ENCODE measurements at places on chromosomes 3 and 15.
A peak's percentile ranks its signal among the peaks of the same experiment; 100 is the strongest.

DNA sequence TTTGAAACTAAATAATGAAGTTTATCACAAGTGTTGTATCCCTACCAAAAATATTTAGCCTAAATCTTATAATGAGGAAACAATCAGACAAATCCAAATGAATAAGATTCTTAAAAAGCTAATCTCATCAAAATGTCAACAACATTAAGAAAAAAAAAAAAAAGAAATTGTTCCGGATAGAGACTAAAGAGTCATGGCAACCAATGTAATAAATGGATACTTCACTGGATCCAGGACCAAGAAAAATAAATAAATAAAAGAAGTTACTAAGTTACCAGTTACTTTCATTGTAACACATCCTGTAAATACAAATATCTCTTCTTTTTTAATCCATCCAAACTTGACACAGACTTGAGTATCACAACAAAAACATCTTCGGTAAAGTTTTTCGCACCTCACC lies 607 bp downstream of the MRPL47 start:
- no peak for DNase-seq

- peak; percentile 20 for DNase-seq
Observed at GRCh38 chr3:12764171-12764776, 5.2 kb upstream of the TMEM40 start.

GRCh38 chr3:196634829-196635228 lies 4.7 kb upstream of the NRROS start:
- no peak for DNase-seq

DNA sequence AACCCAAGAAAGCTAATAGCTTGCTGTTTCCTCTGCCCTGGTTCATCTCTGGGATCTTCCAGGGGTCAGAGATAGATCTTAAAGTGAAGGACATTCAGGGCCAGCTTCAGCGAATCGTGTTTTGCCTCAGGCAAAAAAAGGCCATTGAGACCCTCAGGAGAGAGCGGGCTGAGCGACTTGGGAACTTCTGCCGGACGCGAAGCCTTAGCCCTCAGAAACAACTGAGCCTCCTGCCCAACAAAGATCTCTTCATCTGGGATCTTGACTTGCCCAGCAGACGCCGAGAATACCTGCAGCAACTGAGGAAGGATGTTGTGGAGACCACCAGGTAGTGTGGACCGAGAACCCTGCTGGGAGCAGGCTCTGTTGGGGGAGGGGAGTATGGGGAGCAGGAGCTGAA lies 42.5 kb downstream of the CDAN1 start:
- DNase-seq: no peak

- peak; percentile 70 for DNase-seq
Observed at GRCh38 chr3:44995142-44995770, 19.2 kb downstream of the EXOSC7 start.

DNA sequence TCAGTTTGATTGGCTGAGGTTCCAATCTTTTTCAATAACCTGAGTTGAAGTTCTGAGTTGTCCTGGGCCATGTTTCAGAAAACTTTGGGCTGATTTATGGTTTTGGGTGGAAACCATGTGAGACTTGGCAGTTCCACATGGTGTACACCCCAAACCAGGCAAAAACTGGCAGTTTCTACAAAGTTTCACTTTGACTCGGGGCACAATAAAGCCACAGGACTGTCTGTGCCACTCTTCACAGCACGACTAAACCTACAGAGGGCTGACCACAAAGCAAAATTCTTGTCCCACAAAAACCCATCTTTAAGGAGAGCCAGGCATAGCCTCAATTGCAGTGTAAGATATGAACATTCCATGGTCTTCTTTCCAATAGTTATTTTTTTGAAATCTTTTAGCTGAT lies 155.0 kb downstream of the DUT start:
- no peak for DNase-seq

DNA sequence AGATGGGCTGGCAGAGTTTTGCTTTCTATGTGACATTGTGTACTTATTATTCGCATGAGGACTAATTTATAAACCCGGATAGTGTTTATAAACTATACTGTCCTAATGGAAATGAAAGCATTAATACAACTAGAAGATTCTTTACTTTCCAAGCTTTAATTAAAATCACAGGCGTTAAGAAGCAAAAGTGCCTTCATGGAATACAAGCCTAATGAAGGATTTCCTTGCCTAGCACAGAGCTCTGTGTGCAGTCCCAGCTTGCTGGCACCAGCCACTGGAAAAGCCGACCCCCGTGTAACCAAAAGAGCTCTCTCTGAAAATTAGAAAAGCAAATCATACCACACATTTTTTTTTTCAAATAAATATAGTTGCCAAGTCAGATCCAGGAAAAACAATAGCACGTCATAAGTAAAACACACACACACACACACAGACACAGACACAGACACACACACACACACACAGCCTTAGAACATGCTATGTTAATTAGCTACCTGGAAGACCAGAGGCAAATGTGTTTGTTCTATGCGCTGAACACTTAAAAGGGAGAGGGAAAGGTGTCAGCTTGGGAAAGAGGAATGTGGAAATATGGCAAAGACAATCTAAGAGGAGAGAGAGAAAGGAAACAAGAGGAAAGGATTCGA lies 1084.2 kb downstream of the TUSC7 start:
- DNase-seq: no peak
